ENCODE measurements at places on chromosomes 7 and 10.

DNA sequence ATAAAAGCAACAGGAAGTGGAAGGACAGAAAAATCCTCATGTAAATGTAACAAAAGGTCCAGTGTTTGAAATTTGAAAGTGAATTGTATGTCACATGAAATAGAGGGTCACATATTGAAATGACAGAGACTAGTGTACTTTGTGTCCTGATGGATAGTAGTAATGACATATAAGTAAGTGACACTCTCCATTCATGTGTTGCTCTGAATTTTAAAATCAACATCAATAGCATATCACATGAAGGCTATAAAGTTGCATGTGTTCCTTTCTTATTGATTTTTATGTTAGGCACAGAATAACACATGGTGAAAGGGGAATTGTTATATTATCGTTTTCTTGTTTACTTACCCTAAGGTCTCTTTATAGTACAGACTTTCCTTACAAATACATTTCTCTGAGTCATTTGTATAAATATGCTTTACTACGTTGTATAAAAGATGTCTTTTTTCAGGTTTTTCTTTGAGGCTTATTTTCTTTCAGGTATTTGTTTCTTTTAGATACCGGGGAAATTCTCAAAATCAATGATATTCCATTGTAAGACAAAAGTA, 104.6 kb upstream of the CACNA2D1 start:
- no peak for DNase-seq

DNA sequence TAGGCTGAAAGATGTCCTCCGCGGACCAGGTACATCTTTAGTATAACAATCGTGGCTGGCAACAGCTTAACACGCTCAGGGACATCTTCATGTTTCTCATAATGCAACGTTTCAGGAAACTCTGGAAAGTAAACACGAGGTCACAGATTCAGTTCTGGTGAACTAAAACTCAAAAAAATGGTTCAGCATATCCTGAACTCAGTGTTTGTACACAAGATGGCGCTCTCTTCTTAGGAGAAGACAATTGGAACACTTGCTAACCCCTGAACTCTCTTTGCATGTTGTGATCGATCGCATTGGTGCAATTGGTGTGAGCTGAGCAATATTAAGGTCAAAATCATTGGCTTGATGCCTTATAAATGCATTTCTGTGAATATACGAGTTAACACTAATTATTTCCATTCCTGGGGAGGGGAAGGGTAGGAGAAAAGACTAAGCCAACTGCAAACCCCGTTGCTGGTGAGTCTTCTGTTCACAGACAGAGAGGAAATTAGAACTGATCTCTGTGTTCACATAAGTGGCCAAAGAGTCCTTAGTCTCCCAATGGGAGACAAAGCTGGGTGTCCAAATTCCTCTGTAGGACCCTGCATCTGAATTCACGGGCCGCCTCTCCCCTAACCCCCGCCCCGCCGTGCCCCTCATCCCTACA, 52.6 kb upstream of the FAM180A start:
- DNase-seq, result no peak

GRCh38 chr7:16657656-16658279, 11.8 kb downstream of the BZW2 start:
- DNase-seq, result no peak

- no peak for DNase-seq
These were observed 79.7 kb downstream of the LHPP start for GRCh38 chr10:124541076-124541903.

DNA sequence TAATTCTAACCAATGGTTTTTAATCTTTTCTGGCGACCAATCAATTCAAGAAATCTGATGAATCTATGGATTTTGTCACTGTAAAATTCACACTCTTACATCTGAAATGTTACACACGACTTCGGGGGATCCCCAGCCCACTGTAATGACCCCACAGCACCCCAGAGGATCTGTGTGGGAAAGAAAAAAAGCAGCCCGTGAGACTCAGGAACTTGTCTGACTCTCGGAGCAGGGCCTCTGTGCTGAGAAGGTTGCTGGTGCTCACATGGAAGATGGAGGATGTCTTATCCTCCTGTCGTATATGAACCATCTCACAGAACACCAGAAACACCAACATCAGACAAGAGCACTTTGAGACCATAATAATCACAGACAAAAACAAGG, 228.4 kb upstream of the INHBA start:
- DNase-seq, result no peak

GRCh38 chr7:139940866-139941265, 111.8 kb downstream of the TBXAS1 start:
- DNase-seq, result no peak

DNA sequence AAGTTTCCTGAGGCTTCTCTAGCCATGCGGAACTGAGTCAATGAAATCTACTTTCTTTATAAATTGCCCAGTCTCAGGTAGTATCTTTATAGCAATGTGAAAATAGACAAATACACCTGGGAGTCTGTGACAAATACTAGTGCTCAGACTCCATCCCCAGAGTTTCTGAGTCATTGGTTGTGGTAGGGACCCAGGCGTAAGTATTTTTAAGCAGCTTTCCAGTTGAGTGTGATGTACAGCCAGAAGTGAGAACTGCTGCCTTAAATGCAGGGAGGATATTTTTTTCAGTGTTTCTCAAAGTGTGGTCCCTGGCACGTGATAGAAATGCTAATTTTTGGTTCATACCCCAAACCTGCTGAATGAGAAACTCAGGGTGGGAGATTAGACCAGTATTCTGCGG, 121.7 kb downstream of the SORCS3 start:
- DNase-seq, result no peak
